ENCODE measurements at places on chromosomes 6 and 20.

DNA sequence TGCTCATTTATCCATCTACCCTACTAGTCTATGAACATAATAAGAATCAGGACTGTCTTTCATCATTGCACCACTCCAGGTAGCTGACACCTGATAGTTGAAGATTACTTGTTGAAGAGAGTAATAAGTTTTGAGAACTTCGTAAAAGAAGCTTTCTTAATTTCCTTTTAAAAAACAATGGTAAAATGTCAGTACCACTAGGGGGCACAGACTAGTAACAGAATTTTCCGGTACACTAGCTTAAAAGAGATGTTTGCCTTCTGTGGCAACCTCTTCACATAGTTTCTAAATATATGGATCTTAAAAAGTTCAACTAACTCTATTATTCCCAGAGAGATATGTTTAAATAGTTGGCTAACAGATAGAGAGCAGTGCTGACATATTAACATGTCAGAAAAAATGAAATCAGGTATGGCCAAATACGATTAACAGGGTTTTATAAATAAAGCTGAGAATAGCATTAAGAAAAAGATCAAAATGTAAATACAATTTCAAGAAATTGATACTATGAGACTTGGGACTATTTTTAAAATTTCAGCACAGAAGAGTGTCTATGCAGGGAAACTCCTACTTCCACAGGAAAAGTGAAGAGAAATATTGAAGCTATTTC is 5.4 kb upstream of the KCNQ5 start:
- peak; percentile 29 for DNase-seq

- no peak for DNase-seq
Measured at GRCh38 chr20:50484271-50484976, 25.8 kb upstream of the PTPN1 start.

GRCh38 chr20:62745279-62745951 is 36.8 kb downstream of the NTSR1 start:
- no peak for DNase-seq

GRCh38 chr6:114449659-114450058 is 106.8 kb upstream of the HS3ST5 start:
- no peak for DNase-seq

DNA sequence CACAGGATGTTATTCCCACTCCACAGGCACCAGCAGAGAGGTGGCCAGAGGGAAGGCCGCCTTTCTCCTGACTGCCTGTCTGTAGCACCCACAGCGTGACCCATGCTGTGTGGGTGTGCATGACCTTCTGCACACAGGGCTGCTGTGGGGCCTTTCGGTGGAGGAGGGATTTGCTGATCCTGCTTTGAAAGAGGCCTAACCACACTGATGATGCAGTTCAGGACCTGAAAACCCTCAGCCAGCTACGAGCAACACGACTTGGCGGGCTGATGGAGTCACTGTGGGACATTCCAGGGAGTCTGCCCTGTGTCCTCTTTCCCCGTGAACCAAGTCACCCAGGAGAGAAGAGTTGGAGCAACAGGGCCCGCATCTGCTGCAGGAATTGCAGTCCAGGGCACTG is 49.1 kb downstream of the SYTL3 start:
- DNase-seq = no peak

- DNase-seq = no peak
Measured at GRCh38 chr6:22281341-22282085, 15.3 kb downstream of the PRL start.

- DNase-seq = no peak
Measured at GRCh38 chr6:73144516-73144915, 80.8 kb downstream of the KHDC1L start.

- DNase-seq = no peak
Measured at GRCh38 chr6:56963793-56964192, 8.9 kb downstream of the BEND6 start.

DNA sequence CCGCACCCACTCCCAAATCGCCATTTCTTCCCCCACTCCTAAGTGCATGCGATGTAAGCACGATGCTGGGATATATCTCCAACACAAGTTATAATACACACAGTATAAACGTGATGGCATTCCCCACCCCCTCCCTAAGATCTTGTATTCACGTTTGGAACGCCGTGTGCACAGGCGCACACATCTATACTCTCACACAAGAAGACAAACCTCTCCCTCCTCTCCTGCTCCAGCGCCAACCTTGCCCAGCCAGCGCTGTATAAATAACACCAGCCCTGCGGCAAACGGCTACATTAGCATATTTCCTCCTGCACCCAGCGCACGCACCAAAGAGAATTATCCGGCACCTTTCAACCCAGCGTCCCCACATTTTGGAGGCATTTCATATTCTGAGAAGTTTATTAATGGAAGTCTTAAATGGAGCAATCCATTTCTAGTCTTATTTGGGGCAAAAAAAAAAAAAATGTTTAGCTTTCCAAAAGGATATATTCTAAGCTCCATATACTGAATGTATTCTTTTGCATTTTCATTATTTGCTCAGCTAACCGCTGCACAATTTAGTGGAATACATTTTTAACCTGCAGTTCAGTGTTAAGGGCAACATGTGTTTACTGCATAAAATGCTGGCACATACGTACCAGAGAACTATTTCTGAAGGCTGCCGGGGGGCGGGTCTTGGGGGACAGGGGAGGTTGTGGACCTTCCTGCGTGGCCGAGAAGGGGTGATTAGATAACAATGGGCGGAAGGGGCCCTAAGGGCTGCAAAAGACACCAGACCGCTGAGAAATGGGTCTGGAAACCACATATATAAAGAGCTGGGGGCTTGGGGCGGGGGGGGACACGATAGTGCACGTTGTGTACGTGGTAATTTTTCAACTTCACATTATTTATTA is 1.1 kb upstream of the SLC22A23 start:
- no peak for DNase-seq

- no peak for DNase-seq
Measured at GRCh38 chr6:162970246-162970645, 242.5 kb downstream of the PACRG start.

- DNase-seq = no peak
Measured at GRCh38 chr20:43388268-43389002, 69.3 kb upstream of the SRSF6 start.

DNA sequence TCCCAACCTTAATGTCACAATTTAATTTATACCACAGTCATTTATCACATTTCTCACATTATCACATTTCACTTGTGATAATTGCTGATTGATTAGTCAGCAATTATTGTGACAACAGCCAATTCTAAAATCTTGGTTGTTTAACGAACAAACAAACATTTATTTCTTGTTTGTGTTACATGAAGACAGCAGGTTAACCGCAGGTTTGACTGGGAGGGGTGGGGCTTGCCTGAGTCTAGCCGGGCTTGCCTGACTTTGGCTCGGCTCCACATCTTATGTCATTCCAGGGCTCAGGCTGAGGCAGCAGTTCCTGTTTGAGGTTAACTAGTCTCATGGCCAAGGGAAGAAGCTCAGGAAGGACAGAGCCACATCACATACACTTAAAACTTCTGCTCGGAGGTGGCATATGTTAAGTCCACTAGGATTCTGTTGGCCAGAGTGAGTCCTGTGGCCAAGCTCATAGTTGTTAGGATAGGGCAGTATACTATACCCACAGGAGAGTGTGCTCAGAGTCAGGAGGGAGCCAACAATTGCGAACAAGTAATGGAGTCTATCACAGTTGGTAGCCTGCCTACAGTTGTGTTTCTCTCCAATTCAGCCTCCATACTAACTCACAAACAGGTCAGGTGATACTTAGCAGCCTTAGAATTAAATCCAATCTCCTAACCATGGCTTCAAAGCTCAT is 90.0 kb upstream of the IFNGR1 start:
- DNase-seq = no peak

GRCh38 chr6:15296735-15297134 is 50.9 kb downstream of the JARID2 start:
- no peak for DNase-seq

DNA sequence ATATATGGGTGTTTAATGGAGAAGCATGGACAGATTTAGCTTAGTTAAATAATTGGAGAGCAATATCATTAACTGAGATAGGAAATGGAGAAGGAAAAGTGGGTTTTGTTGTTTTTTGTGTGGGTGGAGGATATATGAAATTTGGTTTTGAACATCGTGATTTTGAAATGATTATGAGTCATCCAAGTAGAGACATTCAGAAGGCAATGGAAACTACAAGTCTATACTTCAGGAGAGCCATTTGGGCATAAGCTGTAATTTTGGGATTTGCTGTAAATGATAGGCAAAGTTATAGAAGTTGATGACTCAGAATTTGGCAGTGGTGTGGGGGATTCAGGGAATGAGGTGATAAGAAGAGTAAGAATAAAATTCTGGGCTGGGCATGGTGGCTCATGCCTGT is 27.4 kb upstream of the FAM135A start:
- no peak for DNase-seq

- DNase-seq = no peak
Measured at GRCh38 chr20:63052571-63053431, 46.0 kb upstream of the BHLHE23 start.

DNA sequence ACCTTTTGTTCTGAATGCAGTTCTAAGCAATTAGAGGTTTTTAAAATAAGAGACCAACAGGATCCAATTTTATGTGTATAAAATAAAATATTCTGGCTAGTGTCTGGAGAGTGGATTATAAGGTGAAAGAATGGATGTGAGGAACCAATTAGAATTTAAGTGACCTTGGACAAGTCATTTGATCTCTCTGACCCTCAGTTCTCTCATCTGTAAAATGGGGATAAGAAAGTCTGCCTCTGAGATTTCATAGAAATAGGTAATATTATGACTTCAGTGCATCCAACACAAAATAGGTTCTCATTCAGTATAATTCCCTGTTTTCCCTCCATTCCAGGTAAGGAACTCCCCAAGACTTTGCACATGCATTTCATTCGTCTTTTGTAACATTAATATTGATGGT is 18.9 kb downstream of the CASS4 start:
- DNase-seq = no peak

DNA sequence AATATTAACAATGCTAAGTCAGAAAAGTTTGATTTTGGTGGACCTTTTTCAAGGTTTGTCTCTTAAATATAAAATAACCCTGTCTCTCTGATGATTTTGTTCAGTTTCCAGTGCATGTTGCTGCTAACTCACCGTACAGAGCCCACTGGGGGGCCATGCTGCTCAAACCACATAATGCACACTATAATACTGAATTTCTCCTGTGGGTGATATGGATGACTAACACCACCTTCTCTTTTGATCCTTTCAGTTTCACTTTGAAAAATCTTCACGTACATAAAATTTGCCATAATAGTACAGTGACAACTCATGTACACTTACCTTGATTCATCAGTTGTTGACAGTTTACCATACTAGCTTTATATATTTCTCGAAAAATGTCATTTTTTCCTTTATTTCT is 506.6 kb upstream of the MAN1A1 start:
- DNase-seq = no peak

DNA sequence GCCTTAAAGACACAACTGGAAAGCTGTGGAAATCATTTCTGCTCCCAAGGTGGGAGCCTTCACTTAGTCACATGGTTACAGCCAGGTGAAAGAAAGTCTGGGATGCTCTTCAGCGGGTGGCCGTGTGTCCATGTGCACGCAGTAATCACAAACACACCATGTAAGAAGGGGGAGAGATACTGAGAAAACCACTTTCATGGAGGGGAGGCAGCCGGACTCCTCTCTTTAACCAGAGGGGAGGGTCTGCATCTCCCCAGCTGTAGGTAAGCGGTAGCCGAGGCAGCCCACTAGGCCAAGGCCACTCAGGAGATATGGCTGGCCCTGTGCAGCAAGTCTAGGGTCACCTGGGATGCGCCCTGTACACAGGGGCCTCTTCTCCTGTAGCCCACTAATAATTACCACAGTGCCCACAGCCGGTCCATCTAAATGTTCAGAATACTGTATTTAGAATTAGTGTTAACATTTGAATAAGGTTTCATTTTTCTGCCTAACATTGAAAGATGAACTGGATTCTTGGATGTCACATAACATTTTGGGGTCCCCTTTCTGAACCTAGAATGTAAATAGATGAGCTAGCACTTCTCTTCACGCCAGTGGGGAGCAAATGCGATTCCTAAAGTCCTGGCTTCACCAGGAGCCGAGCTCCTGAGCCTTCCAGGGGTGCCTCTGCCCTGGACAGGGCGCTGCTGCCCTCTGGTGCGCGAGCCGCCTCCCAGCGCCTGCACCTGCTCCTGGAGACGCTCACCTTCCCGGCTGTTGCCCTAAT is 15.9 kb downstream of the GPR31 start:
- DNase-seq = no peak

DNA sequence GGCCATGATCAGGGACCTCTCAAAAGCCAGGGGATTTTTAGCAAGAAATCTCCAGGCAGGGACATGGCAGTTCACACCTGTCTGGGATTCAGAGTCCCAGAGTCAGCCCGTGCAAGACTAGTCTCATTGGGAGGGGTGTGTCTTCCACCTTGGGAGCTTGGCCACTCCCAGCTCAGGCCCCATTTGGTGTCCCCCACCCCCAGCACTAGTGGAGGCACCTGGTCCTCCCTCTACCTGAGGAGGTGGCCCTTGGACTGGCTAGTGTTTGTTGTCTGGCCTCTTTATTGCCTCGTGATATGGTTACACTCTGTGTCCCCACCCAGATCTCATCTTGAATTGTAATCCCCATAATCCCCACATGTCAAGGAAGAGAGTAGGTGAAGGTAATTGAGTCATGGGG is 140.8 kb upstream of the PHACTR3 start:
- DNase-seq = no peak

GRCh38 chr6:64258752-64259151 is 623.1 kb downstream of the PHF3 start:
- DNase-seq = no peak

DNA sequence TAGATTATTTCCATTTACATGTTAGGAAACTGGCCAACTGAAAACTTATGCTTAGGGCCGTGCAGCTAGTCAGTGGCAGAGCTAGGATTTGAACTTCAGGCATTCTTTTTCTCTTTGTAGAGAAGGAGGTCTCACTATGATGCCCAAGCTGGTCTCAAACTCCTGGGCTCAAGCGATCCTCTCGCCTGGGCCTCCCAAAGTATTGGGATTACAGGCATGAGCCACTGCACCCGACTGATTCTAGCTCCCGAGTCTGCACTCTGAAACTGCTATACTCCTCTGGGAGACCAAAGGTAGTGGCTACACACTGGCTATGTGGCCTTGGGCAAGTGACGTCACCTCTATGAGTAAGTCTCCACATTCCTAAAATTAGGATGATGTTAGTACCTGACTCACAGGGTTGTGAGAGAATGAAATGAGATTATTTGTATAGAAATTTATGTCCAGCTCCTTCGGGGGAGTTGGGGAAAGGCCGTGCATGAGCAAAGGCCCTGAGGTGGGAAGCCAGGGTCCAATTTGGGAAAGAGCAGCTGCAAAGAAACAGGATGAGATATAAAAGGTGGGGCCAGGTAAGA is 6.4 kb downstream of the PLTP start:
- no peak for DNase-seq

GRCh38 chr6:41159415-41160082 is 3.4 kb downstream of the TREM2 start:
- no peak for DNase-seq

GRCh38 chr6:165929607-165930006 is 238.0 kb downstream of the TBXT start:
- no peak for DNase-seq

DNA sequence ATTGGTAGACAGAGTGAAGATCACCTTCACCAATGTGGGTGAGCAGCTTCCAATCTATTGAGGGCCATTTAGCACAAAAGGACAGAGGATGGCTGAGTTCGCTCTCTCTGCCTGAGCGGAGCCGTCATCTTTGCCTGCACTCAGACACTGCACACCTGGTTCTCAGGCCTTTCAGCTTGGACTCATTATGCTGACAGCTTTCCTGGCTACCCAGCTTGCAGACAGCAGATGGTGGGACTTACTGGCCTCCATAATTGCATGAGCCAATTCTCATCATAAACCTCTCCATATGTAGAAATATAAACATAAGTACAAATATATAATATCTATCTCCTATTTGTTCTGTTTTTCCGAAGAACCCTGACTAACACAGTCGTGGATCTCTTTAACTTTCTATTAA is 13.7 kb downstream of the TBXT start:
- DNase-seq = no peak
